CD4-positive, alpha-beta memory T cell (primary cell): ENCODE measurements at places on chromosomes 2 and 18. TPM values are rescaled to one million over a fixed set of nuclear protein-coding genes. Genes with fewer than 3 reads are reported as not detected.

TLX2 gene
- total RNA-seq: 0.52 TPM

REG3A gene
- total RNA-seq: not detected

IL36B gene
- total RNA-seq: not detected

RAB27B gene
- total RNA-seq: 2.2 TPM

ARHGEF4 gene
- 2.6 TPM for total RNA-seq

PARD3B gene
- total RNA-seq: 1.2 TPM
